Vagina (tissue), 2 donors: ENCODE measurements at places on chromosomes 5 and 9.

GRCh38 chr9:89278551-89278950, 32.4 kb upstream of the CKS2 start:
- no peak for DNase-seq

- no peak for DNase-seq
These were observed 659.9 kb downstream of the ISL1 start for GRCh38 chr5:52043137-52043536.

- DNase-seq, result no peak
These were observed 332.7 kb downstream of the DIRAS2 start for GRCh38 chr9:90309809-90310520.

DNA sequence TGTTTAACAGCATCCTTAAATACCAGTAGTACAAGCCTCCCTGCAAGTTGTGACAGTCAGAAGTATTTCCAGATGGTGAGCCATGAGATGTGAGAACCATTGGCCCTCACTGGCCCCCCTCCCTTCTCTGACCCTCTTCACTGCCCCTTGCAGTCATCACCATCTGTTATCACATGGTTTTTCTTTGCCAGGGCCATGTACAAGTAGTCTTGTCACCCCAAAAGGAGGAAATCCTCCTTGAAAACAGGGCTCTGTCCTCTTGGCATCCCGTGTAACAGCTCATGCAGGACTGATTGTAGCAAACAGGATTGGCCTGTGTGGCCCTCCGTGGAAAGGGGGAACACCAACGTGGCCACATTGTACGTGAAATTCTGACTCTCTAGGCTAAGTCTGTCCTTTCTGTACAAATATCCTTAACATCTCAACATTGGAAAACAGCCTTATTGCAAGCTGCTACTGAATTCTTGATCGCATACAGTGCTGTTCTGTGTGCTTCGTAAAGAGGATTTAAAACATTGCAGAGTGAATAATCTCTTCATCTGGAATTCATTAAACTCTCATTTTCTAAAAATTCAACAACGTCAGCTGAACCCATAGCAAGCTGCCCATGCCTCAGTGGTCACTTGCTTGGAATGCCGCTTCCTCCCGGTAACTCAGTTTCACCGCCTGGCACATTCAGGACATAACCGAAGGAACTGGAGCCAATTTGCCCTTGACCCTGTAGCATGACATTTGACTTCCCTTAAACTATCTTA, 171.7 kb downstream of the ATPSCKMT start:
- no peak for DNase-seq

- no peak for DNase-seq
These were observed 122.6 kb downstream of the RASEF start for GRCh38 chr9:82940376-82940775.

DNA sequence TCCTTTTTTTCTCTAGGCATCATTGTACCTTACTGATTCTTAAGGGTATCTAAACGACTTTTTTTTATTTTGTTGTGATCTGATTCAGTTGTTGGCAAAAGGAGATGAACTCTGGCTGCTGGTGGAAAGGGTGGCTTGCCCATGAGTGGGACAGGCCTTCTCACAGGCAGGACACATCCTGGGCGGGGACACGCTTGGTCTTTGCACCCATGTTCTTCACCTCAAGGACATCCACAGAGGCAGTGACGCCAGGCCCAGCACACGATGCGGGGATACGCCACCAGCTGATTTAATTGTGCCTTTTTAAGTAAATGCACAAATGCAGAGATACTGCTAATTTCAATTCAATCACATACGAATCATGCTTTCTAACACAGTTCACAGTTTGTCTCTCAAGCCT, 208.1 kb downstream of the FANCC start:
- no peak for DNase-seq

- no peak for DNase-seq
These were observed 8.1 kb upstream of the LRRTM2 start for GRCh38 chr5:138883211-138883610.

- DNase-seq, result no peak
These were observed 567.0 kb downstream of the CETN3 start for GRCh38 chr5:89842531-89842930.

- DNase-seq, result no peak
These were observed 1371.0 kb upstream of the CDH6 start for GRCh38 chr5:29822521-29822920.

GRCh38 chr5:151700820-151701219, 14.1 kb upstream of the SPARC start:
- no peak for DNase-seq

DNA sequence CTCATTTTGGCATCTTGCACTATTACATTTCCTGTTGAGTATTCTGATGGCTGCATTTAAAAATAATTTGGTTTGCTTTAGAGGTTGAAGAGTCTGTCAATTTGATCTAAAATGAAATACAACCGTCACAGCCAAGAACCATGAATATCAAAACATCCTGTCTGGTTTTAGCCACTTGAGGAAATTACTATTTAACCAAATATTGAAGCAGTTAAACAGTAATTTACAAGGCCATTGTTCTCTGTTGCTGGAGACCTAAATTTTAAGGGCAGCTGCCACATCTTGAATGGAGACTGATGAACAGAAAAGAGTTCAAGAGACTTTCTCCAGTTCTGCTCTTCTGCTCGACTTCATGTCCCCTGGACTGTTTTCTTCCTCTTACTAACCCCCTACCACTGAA, 549.4 kb downstream of the LRRC70 start:
- DNase-seq, result no peak

DNA sequence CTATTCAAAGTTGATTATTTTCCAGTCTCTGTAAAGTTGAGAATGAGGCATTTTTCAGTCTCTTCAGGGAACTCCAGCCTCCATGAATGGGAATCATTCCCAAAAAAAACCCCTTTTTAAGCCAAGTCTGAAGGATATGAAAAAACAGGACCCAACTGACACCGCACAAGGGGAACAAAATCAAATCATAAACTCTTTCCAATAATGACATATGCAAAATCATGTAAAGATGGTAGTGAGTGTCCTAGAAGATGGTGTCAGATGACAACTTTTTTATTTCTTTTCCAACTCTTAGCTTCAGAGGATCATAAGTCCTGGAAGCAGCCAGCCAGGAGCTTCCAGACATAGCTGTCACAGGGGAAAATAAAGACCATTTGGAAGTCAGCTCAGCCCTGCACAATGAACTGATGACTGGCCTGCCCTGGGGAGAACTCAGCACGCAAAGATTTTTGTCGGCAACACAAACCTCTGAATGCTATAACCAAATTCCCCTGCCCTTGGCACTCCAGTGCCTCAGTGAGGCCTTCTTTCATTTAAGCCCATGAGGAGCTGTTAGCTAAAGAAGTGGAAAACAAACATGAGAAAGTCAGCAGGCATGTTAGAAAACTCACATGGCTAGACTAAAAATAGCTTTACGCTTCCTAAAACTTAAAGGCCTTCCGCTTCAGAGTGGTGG, 85.4 kb downstream of the SLC1A3 start:
- no peak for DNase-seq

- DNase-seq, result no peak
These were observed 34.9 kb upstream of the ATP6V1G1 start for GRCh38 chr9:114552706-114553105.

GRCh38 chr9:121201045-121201737, 478 bp downstream of the RAB14 start:
- no peak for DNase-seq

DNA sequence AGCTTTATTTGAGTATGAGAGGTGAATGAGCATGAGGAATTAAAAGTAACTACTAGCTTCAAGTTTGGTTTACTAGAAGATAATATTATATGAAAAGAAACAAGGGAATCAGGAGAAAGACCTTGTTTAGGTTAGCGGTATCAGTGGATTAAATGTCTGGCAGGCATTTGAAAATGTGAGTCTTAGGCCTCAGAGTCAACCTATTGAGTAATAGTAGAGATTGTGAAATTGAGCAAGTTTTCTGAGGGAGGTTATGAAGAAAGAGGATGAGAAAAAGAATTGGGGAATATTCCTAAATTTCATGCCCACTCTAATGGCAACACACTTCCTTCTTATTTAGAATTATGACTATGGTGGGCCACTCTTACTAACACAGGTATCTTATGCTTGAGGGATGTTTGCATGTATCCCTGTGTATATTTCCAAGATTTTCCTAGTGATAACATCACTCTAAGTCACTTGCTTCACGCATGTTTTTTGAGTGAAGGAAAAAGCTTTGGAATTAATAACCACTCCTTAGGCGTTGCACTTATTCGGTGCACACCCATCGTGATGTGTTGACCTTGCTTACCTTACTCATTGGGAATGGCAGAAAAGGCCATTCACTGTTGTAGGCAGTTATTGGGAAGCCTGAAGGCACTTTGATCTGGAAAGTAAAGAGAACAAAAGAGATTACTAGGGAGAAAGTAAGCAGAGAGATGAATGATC, 8.2 kb upstream of the ELL2 start:
- no peak for DNase-seq

DNA sequence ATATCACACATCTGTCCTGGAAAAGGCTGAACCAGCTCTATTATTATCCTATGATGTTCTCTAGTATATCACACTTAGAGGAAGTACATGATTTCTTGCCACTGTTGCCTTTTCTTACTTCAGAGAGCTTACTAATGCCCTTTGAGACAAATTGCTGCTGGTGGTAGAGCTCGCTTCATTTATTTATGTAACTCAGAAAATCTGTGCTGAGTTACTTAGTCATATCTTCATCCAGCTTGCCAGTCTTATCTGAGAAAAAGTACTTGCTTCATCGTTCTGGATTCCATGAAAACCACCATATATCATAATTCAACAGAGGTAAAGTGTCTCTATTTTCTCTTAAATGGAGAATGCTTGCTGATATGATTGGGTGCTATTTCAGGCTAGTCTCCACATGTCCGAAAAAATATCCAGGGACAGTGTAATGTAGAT, 26.6 kb downstream of the PTPDC1 start:
- DNase-seq, result no peak

DNA sequence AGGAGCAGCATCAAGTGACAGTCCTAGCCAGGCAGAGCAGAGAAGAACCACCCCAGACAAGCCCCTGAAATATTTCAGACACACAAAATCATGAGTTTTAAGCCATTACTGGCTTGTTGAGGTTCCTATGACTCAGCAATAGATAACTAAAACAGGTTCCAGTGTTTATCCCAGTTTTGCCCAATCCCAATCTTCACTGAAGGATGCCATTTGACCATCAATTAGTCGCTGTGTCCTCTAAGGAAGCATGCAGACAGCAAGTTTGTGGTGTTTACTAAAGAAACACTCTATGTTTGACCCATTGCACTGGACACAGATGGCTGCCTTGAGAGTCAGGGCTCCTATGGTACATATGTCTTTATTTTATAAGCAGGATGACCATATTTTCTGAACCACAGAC, 186.7 kb downstream of the SYK start:
- no peak for DNase-seq

DNA sequence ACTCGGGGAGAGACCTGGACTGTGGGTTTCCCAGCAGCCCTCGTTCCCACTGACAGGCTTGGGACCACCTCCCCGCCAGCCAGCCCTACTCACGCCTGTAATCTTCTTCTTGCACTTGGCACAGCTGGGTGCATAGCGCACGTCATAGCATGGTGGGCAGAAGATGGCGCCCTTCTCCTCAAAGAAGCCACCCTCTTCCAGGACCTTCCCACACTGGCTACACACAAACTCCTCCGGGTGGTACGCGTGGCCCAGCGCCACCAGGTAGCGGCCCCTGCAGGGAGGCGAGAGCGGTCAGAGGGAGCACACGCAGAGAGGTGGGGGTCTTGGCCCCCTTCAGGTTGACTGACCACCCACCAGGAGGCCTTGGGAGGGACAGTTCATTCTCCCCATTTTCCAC, 9.4 kb downstream of the PDLIM7 start:
- DNase-seq, result no peak

DNA sequence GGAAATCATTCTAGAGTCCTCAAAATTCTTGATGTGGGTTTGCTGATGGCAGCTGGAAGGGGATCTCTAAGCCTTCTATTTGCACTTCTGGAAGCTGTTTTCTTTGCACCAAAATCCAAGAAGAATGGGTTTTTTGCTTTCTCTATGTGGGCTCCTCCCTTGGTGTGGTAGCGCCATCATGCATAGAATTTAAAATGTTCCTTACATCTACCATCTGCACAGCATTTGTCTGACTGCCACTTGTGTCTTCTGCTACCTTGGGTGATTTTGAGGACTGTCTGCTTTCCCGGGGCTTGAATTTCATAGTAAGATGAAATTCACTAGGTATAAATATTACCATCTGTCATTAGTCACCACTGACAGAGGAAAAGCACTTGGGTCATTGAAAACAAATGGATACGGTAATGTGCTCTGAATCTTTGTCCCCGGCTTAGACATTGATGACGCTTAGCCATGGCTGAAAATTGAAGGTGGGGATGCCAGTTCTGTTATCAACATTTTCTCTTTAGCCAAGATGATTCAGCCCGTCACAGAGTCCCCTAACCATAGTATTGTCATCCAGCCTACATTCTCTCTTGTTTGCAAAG, 30.0 kb downstream of the SNX30 start:
- DNase-seq, result no peak

GRCh38 chr9:84791643-84792042, 122.1 kb downstream of the NTRK2 start:
- no peak for DNase-seq

DNA sequence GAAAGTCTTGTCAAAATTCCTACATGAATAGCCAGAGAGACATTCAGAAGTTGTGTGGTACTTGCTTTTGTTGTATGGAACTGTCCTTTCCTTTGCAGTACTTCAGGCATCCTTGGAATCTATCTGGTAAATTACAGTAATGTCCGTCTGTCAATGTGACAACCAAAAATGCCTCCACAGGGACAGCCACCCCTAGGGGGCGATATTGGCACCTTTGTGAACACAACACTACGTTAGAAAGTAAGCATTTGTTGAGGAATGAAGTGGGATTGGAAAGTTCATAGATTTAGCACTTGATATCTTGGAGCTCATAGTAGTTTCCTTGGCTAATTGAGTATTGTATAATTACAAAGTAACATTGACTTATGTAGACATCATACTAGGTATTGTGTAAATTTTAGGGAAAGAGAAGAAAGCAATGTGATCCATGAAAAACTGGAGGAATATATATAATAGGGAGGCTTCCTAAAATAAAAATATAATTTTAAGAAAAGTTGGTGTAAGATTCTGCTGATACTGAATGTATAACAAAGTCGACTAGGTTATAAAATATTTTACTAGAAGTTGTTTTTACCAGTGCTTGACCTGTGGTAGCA, 32.7 kb downstream of the TMEFF1 start:
- no peak for DNase-seq

GRCh38 chr5:90803876-90804275, 245.3 kb downstream of the ADGRV1 start:
- no peak for DNase-seq

DNA sequence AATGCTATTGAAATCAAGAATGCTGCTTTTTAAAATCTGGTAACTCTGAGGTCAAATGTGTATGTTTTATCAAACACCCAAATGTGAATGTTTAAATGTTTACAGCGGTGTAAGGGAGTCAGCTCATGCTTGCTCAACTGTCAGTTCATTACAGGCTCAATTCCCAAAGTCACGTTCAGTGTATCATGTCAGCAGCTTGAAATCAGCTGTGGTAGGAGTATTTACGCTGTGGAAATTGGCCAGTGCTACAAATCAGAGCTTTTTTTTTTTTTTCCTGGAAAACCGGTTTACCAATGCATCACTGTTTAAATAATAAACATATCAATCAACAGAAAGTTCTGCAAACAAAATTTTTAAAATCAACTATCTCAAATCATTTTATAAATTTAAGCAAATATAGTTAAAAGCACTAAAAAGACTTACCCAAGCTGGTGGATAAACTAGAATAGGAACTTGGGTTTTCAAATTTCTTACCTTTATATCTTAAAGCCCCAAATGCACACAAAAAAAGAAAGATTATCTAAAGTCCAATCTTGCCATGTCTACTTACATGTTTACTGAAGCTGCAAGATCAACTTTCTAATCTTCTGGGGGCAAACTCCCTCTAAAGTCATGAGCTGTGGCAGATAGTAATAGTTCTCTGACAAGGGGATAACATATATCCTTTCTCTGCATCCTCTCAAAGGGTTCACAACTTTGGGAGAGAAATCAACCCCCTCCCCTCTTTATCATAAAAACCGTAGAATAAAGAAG, 57.6 kb upstream of the GRAMD2B start:
- DNase-seq, result no peak
